CD4-positive, alpha-beta T cell treated with Interleukin-6 at 100 ng/mL for 8 hours (primary cell): ENCODE measurements at places on chromosomes 2 and 18.

- no peak for DNase-seq
Observed at GRCh38 chr2:168181825-168182224, 65.6 kb downstream of the STK39 start.

GRCh38 chr2:58052978-58053377 is 6.4 kb downstream of the VRK2 start:
- no peak for DNase-seq

- DNase-seq: no peak
Observed at GRCh38 chr2:58571181-58571852, 330.2 kb upstream of the FANCL start.

GRCh38 chr2:112881217-112881985 is 29.6 kb upstream of the IL37 start:
- no peak for DNase-seq

DNA sequence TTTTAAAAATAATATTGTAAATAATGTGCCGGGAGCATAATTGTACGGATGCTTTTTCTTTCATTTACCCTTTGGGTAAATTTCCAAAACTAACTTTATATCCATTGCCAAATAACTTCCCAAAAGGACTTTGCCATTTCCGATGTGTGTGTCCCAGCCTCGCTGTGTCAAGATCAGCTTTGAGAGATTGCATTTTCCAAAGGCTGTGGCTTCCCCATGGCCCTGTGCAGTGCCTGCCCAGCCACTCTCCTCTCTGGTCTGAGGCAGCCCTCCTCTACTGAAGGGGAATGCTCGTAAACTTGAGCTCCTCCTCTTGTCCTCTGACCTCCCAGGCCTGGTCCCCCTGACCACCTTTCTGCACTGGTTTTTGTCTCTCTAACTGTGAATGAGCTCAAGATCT is 78.5 kb downstream of the MRPS9 start:
- no peak for DNase-seq
